ENCODE measurements at places on chromosomes 5 and 9.

- H3K4me1 ChIP-seq: peaks cover 8% of the 10 kb centered on the region
- peak; percentile 39 for DNase-seq
- no peak overlapping the region for H3K27ac ChIP-seq
- peak overlapping the region; percentile 81 for H3K4me3 ChIP-seq
- no peaks in the 10 kb centered on the region for H3K36me3 ChIP-seq
- peaks cover 8% of the 10 kb centered on the region for H3K27me3 ChIP-seq
These were observed 73.8 kb upstream of the CPLX2 start for GRCh38 chr5:175797521-175798038.

DNA sequence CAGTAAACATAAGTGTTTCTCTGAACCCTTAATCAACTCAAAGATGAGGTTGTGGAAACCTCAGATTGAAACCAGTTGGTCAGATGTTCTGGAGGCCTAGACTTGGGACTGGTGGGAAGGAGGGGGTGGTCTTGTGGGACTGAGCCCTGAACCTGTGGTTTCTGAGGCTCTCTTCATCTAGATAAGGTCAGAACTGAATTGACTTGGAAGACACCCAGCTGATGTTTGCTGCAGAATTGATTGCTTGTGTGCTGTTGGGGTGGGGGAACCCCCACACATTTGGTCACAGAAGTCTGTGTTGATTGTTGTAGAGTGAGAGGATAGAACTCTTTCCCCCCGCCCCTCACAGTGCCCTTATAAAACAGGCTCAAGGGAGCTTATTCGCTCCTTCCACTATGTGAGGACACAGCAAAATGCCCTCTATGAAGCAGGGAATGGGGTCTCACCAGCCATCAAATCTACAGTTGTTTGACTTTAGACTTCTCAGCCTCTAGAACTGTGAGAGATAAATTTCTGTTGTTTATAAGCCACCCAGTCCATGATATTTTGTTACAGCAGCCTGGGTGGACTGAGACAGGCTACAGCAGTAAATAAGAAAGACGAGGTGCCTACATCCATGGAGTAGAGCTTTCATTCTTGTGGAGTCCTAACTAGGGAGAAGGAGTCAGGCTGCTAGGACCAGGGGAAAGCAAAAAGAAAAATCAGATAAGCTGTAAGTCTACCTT is 25.7 kb upstream of the UGCG start:
- H3K4me3 ChIP-seq: no peak overlapping the region
- H3K36me3 ChIP-seq: no peaks in the 10 kb centered on the region
- H3K27ac ChIP-seq: no peak overlapping the region
- H3K27me3 ChIP-seq: no peaks in the 10 kb centered on the region
- no peak for DNase-seq
- H3K4me1 ChIP-seq: no peaks in the 10 kb centered on the region

- peaks cover 9% of the 10 kb centered on the region for H3K4me1 ChIP-seq
- H3K36me3 ChIP-seq: peaks cover 12% of the 10 kb centered on the region
- H3K27ac ChIP-seq: no peak overlapping the region
These were observed 68.7 kb downstream of the SHB start for GRCh38 chr9:38000332-38000731.

- no peak for DNase-seq
- H3K27ac ChIP-seq: no peak overlapping the region
- peaks cover 3% of the 10 kb centered on the region for H3K27me3 ChIP-seq
- H3K4me3 ChIP-seq: no peak overlapping the region
- no peaks in the 10 kb centered on the region for H3K36me3 ChIP-seq
- peaks cover 7% of the 10 kb centered on the region for H3K4me1 ChIP-seq
These were observed 75.0 kb downstream of the HMHB1 start for GRCh38 chr5:143886651-143887638.

- H3K4me1 ChIP-seq: peaks cover 45% of the 10 kb centered on the region
- H3K4me3 ChIP-seq: no peak overlapping the region
- peaks cover 7% of the 10 kb centered on the region for H3K36me3 ChIP-seq
- H3K27me3 ChIP-seq: peaks cover 5% of the 10 kb centered on the region
These were observed 337.5 kb downstream of the ZSWIM6 start for GRCh38 chr5:61669531-61669930.

GRCh38 chr5:160643616-160644240 is 208.3 kb downstream of the ATP10B start:
- H3K27ac ChIP-seq: no peak overlapping the region
- no peak overlapping the region for H3K4me3 ChIP-seq
- no peaks in the 10 kb centered on the region for H3K36me3 ChIP-seq
- DNase-seq: no peak

GRCh38 chr9:69389437-69389995 is 64.5 kb downstream of the ENTREP1 start:
- H3K36me3 ChIP-seq: peaks cover 3% of the 10 kb centered on the region
- no peak for DNase-seq
- no peak overlapping the region for H3K4me3 ChIP-seq
- H3K4me1 ChIP-seq: peaks cover 7% of the 10 kb centered on the region
- peaks cover 2% of the 10 kb centered on the region for H3K27me3 ChIP-seq

DNA sequence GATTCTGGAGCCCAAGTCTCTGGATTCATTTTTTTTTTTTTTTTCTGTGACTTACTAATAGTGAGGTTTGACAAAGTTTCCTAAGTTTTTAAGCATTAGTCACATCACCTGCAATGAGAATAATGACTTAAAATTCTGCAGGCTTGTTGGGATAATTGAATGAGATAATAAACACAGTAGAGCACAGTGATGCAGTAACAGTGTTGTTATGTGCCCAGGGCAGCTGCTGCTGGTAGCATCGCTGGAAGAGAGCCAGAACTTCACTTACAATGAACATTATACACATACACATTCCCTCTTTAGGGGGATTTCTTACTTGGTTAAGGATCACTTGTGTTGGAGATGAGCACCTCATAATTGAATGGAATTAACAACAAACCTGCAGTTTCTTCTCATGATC is 78.9 kb downstream of the ALDH7A1 start:
- H3K27me3 ChIP-seq: peaks cover 3% of the 10 kb centered on the region
- H3K4me1 ChIP-seq: peaks cover 10% of the 10 kb centered on the region
- H3K4me3 ChIP-seq: no peak overlapping the region
- no peaks in the 10 kb centered on the region for H3K36me3 ChIP-seq
- H3K27ac ChIP-seq: no peak overlapping the region
- DNase-seq: no peak

- peaks cover 2% of the 10 kb centered on the region for H3K27me3 ChIP-seq
- no peak for DNase-seq
- H3K27ac ChIP-seq: no peak overlapping the region
- no peaks in the 10 kb centered on the region for H3K36me3 ChIP-seq
- H3K4me3 ChIP-seq: no peak overlapping the region
- H3K4me1 ChIP-seq: peaks cover 6% of the 10 kb centered on the region
These were observed 71.1 kb downstream of the TNC start for GRCh38 chr9:115046824-115047223.

GRCh38 chr5:38341056-38341455 is 82.7 kb downstream of the EGFLAM start:
- no peak for DNase-seq
- H3K4me1 ChIP-seq: peaks cover 19% of the 10 kb centered on the region
- H3K4me3 ChIP-seq: no peak overlapping the region
- no peaks in the 10 kb centered on the region for H3K36me3 ChIP-seq

GRCh38 chr5:159628703-159629102 is 287.6 kb upstream of the ADRA1B start:
- no peak for DNase-seq
- H3K4me1 ChIP-seq: no peaks in the 10 kb centered on the region
- peaks cover 3% of the 10 kb centered on the region for H3K27me3 ChIP-seq
- no peak overlapping the region for H3K27ac ChIP-seq
- no peaks in the 10 kb centered on the region for H3K36me3 ChIP-seq

GRCh38 chr9:78821126-78821822 is 524.3 kb downstream of the PSAT1 start:
- H3K4me1 ChIP-seq: no peaks in the 10 kb centered on the region
- no peaks in the 10 kb centered on the region for H3K36me3 ChIP-seq
- H3K4me3 ChIP-seq: no peak overlapping the region
- peak; percentile 5 for DNase-seq

DNA sequence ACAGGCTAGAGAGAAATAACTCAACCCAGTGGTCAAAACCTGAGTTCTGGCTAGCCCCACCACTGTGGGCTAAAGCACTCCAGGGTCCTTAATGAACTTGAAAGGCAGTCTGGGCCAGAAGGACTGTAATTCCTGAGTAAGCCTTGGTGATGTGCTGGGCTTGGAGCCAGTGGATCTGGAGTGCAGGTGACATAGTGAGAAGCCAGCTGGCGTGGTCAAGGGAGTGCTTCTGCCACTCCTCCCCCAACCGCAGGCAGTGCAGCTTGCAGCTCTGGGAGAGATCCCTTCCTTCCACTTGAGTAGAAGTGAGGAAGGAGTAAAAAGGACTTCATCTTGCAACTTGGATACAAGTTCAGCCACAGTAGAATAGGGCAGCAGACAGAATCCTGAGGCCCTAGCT is 424.0 kb downstream of the CDH18 start:
- no peaks in the 10 kb centered on the region for H3K27me3 ChIP-seq
- H3K36me3 ChIP-seq: no peaks in the 10 kb centered on the region
- H3K27ac ChIP-seq: no peak overlapping the region
- DNase-seq: no peak
- no peaks in the 10 kb centered on the region for H3K4me1 ChIP-seq

DNA sequence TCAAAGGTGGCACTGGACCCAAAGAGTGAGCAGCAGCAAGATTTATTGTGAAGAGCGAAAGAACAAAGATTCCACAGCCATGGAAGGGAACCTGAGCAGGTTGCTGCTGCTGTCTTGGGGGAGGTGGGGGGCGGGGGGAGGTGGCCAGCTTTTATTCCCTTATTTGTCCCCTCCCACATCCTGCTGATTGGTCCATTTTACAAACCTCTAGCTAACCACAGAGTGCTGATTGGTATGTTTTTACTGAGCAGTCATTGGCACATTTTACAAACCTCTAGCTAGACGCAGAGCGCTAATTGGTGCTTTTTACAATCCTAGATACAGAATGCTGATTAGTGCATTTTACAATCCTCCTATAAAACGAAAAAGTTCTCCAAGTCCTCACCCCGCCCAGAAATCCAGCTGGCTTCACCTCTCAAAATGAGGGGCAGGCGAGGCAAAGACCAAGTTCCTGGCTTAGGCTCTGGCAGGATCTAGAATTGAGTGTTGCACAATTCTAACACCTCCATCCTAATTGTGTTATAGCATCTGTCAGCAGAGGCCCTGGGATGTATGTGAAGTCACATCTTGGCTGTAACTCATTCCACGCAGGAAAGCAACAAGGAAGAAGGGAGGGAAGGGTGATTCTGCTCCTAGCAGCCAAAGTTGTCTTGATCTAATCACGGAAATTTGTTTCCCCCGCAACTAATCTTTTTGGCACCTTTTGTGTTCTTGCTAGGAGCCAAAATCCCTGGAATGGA is 34.3 kb downstream of the ROR2 start:
- no peak for DNase-seq
- H3K27ac ChIP-seq: no peak overlapping the region
- peaks cover 7% of the 10 kb centered on the region for H3K36me3 ChIP-seq
- H3K4me1 ChIP-seq: peaks cover 11% of the 10 kb centered on the region
- no peaks in the 10 kb centered on the region for H3K27me3 ChIP-seq
- no peak overlapping the region for H3K4me3 ChIP-seq

- H3K4me1 ChIP-seq: no peaks in the 10 kb centered on the region
- no peaks in the 10 kb centered on the region for H3K27me3 ChIP-seq
- DNase-seq: no peak
- H3K27ac ChIP-seq: no peak overlapping the region
- H3K4me3 ChIP-seq: no peak overlapping the region
These were observed 428.3 kb upstream of the CDH6 start for GRCh38 chr5:30765227-30765626.

GRCh38 chr5:117456866-117457470 is 882.3 kb upstream of the SEMA6A start:
- H3K36me3 ChIP-seq: no peaks in the 10 kb centered on the region
- no peaks in the 10 kb centered on the region for H3K27me3 ChIP-seq
- no peak overlapping the region for H3K4me3 ChIP-seq

DNA sequence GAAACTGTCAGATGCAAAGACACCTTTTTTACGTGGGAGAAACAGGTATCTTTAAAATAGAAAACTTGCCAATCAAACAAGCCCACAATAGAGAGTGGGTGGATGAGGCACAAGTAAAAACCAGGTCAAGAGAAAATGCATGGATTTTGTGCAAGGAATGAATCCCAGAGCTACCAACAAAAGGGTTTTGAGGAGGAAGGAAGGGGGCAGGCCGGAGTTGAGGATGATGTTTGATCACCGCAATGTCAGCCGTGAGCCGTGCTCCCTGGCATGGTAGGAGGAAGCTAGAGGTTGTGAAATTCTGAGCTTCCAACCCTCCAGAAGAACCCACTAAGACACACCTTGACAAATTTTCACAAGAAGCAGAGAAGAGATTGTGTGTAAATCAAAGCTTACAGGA is 53.2 kb downstream of the HRH2 start:
- no peak for DNase-seq
- H3K4me1 ChIP-seq: no peaks in the 10 kb centered on the region
- H3K36me3 ChIP-seq: peaks cover 7% of the 10 kb centered on the region
- H3K4me3 ChIP-seq: no peak overlapping the region
- peaks cover 8% of the 10 kb centered on the region for H3K27me3 ChIP-seq

DNA sequence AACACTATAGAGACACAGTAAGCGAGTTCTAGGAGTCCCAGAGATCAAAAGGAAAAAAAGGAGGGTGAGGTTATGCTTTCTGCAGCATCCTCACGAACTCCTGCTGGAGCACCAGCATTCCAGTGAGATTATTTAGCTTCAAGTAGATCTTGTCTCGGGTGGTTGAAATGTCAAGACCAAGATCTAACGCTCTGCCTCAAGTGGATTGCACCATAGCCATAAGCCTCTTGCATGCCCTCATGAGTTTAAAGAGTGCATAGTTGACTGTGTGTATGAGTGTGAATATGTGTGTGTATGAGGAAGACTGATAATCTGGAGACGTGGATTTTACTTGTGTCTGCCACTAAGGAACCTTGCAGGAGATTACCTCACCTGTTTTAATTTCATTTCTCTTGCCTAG is 335.3 kb upstream of the ADAMTSL1 start:
- no peaks in the 10 kb centered on the region for H3K36me3 ChIP-seq
- no peak overlapping the region for H3K27ac ChIP-seq
- DNase-seq: no peak
- H3K27me3 ChIP-seq: peaks cover 1% of the 10 kb centered on the region
- H3K4me1 ChIP-seq: no peaks in the 10 kb centered on the region

- peaks cover 23% of the 10 kb centered on the region for H3K4me1 ChIP-seq
- no peak overlapping the region for H3K4me3 ChIP-seq
- DNase-seq: no peak
- H3K36me3 ChIP-seq: peaks cover 4% of the 10 kb centered on the region
- H3K27me3 ChIP-seq: peaks cover 16% of the 10 kb centered on the region
These were observed 4.5 kb downstream of the GPR150 start for GRCh38 chr5:95624368-95624767.

- H3K27ac ChIP-seq: no peak overlapping the region
- peaks cover 55% of the 10 kb centered on the region for H3K27me3 ChIP-seq
- no peak overlapping the region for H3K4me3 ChIP-seq
- H3K36me3 ChIP-seq: peaks cover 7% of the 10 kb centered on the region
These were observed 3.3 kb upstream of the FOXB2 start for GRCh38 chr9:77016121-77016525.

Data from endothelial cell (in vitro differentiated cells).